CD4-positive, alpha-beta T cell treated with Interleukin-17A for 4 hours (primary cell): ENCODE measurements at places on chromosomes 6 and 20.
A peak's percentile ranks its signal among the peaks of the same experiment; 100 is the strongest.

- no peak for DNase-seq
Observed at GRCh38 chr6:30939473-30939872, 1.3 kb upstream of the MUCL3 start.

DNA sequence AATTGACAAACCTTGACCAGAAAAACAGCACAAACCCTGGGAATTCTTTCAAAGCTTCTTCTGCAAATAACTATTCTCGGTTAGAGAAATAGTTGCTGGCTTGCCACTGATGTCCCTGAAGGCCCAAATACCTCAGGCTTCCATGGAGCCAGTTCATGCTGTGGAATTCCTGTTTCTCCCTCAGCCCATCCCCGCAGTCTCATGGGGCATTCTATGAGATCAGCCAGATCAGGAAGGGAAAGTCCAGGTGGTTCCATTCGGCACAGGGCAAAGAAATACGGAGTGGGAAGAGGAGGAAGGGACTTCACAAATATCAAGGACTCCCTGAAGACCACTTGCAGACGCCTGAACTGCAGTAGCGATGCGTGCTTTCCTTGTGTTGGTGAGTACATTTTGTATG, 63.3 kb downstream of the MYLK4 start:
- DNase-seq: no peak

DNA sequence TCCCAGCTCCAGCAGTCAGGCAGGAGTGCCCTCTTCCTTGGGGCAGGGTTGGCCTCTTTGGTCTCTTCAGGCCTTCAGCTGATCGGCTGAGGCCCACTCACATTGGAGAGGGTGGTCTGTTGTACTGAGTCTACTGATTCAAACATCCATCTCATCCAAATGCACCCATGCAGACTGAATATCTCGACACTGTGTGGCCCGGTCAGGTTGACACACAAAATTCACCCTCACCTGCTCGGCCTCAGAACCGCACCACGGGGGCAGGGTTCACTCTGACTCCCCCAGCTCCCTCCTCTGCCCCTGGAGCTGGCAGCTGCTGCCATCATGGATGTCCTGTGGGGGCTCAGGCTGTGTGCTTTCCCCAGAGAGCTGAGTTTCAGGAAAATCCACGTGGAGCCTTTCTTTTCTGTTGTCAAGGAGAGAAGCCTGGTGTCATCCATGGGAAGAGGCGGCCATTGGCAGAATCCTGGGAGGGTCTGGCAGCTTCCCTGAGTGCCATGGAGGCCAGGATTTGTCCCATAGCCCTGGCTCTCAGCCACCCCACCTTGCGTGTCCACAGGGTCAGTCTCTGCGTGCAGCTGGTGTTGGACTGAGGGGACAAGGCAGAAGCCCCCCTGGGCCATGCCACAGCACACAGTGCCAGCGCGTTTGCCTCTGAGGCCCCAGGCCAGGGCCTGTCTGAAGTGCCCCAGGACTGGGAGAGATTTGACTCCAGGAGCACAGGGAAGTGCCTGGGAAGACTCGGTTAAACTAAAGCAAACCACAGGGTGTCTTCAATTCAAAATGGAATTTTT, 114.1 kb downstream of the ERMARD start:
- DNase-seq: no peak

DNA sequence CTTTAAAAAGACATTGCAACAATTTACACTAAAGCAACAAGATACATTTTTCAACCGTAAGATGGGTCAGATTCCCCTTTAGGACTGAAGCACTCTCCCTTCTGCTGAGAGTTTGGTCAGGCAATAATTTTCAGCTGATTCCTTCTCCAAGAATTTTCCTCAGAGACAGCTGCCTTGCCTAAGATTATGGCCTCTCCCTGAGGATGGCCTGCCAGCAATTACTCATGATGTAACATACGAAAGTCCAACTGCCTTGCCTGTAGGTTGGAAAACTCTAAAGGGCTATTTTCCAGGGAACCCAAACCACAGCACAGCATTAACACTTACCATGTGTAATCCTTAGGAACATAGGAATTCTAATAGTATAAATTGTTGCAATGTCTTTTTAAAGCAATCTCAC, 229.1 kb upstream of the FLRT3 start:
- DNase-seq: no peak

DNA sequence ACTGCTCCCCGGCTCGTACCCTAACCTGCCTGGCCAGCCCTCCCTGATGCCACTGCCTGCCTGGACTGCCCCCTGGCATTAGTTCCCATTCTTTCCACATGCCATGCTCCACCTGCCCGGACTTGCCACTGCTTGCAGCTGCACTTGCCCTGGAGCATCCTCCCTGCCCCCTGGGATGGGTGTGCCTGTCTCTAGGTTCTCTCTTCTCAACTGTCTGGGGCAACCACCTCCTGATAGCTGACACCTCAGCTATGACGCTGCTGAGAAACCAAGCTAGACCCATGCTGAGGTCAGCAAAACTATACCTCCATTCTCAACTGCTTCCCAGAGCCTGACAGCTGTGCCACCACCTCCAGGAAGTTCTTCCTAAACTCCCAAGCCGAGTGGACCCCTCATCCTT, 72.1 kb downstream of the PERP start:
- DNase-seq: no peak

- DNase-seq: no peak
Observed at GRCh38 chr6:90668141-90668540, 81.3 kb upstream of the MAP3K7 start.

GRCh38 chr6:36129941-36130666, at the start of gene MAPK13:
Gene MAPK13 (plus strand): TSS chr6:36130513. CDS start chr6:36130583, 70 bp downstream.
- peak; percentile 55 for DNase-seq

GRCh38 chr6:142833054-142833453, 111.9 kb downstream of the HIVEP2 start:
- DNase-seq: peak; percentile 57

DNA sequence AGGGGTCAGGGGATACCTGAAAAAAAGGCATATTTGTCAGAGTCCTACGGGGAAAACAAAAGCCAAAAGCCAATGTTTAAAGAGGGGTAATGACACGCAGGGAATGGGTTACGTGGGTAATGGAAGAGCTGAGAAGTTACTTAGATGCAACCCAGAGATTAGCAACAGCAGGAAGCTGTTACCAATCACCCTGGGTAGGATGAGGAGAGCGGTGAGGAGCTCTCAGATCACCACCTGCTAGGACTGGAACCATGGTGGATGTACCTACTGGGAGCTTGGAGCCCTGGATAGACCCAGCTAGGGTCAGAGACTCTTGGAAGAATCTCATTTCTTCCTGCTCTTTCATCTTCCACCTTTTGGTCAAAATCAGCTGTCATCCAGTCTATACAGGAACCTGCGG, 51.2 kb upstream of the RNF24 start:
- DNase-seq: no peak

- DNase-seq: no peak
Observed at GRCh38 chr6:114195631-114196403, 147.0 kb downstream of the HS3ST5 start.

DNA sequence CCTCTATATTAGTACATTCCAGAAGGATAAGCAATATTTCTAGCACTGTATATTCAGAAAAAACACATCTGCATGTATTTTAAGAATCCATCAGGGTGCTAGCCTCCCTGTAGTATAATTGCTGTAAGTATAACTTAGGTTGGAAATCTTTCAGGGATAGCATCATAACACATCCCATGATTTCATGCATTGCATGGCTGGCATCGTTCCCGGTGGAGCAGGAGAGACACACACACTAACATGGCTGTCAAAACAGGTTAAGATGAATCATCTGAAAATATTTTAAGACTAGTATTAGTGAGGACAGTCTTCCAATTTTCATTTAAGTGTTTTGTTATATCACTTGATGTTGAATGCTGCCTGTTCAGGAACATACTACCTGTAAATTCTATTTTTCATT, 32.1 kb upstream of the CENPW start:
- no peak for DNase-seq

GRCh38 chr20:34887023-34887422, 10.6 kb downstream of the ACSS2 start:
- DNase-seq: no peak

GRCh38 chr6:134630508-134631121, 312.7 kb upstream of the SGK1 start:
- no peak for DNase-seq

DNA sequence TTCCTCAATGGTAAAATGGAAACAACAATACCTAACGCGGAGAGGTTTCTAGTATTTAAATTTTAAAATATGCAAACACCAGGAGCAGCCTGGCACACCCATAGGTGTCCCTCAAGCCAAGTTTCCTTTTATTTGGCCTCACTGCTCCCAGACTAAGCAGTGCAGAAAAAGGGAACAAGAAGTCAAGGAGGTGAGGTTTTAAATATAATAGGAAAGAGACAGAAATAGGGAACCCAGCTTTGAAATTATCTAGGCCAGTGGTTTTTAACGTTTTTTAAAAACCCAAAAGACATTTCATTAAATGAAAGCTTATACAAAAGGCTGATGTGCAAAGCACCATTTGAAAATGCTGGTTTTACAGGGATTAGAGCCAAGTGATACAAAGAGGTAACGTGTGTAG, 109.6 kb downstream of the SLC22A3 start:
- DNase-seq: no peak

- no peak for DNase-seq
Observed at GRCh38 chr6:165826487-165827189, 163.6 kb upstream of the PDE10A start.

- no peak for DNase-seq
Observed at GRCh38 chr6:138103871-138104270, 3.3 kb downstream of the PERP start.

GRCh38 chr6:124671324-124671723, 290.9 kb upstream of the RNF217 start:
- no peak for DNase-seq

DNA sequence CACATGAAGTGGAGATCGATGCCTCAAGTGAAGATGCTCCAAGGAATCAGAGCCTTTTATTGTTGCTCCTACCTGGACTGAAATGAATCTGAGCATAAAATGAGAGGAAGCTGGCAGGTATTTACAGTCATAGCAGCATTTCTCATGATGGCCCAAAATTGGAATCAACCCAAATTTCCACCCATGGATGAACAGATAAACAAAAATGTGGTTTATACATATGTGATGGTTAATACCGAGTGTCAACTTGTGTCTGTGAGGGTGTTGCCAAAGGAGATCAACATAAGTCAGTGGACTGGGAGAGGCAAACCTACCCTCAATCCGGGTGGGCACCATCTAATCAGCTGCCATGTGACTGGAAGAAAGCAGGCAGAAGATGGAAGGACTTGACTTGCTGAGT, 178.2 kb downstream of the PTPRT start:
- no peak for DNase-seq

DNA sequence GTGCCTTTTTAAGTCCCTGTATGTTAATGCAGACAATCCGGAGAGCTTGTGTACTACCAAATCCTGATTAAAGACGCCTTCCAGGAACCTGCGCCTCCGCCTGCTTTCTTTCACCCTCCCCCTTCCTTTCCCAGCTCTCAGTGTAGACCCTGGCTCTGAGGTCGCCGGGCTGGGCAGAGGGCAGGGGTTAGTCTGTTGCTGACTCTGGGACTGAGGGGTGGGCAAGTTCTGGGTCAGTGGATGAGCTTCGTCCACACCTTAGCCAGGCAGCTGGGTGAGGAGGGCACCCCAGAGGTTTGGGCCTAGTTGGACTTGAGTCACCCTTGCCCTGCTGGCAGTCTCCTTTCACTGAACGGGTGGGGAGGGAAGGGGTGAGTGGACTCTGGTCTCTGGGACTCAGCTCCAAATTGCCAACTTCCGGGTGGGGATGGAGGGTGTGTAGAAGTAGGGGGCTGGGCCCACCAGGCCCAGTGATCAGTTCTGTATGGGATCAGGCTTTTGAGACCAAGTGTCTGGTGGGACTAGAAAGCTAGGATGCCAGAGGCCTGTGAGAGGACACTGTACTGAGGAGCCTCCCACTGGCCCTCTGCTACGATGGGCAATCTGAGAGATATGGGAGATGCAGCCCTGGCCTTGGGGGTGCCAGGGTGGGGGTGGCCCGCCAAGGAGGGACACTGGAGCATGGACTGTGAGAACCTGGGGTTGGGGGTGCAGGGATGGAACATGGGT, 21.3 kb upstream of the SLC22A7 start:
- no peak for DNase-seq

GRCh38 chr6:16939839-16940238, 162.0 kb upstream of the STMND1 start:
- DNase-seq: no peak

DNA sequence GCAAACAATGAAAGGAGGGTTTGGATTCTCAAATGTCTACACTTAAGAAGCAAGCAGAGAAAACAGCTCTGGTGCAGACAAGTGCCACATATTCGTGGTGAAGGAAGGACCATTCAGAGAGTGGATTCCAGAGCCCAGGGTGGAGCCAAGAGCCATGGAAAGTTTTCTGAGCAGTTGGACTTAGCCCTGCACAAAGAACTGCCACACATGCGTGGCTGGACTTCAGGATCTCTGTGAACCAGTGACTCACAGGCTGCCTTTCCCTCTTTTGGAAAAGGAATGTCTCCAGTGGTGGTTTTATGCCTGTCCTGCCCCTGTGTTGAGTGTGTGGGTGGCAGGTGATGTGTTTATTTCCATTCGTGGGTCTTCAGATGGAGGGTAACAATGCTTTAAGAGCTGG, 489.5 kb downstream of the CDH26 start:
- no peak for DNase-seq

DNA sequence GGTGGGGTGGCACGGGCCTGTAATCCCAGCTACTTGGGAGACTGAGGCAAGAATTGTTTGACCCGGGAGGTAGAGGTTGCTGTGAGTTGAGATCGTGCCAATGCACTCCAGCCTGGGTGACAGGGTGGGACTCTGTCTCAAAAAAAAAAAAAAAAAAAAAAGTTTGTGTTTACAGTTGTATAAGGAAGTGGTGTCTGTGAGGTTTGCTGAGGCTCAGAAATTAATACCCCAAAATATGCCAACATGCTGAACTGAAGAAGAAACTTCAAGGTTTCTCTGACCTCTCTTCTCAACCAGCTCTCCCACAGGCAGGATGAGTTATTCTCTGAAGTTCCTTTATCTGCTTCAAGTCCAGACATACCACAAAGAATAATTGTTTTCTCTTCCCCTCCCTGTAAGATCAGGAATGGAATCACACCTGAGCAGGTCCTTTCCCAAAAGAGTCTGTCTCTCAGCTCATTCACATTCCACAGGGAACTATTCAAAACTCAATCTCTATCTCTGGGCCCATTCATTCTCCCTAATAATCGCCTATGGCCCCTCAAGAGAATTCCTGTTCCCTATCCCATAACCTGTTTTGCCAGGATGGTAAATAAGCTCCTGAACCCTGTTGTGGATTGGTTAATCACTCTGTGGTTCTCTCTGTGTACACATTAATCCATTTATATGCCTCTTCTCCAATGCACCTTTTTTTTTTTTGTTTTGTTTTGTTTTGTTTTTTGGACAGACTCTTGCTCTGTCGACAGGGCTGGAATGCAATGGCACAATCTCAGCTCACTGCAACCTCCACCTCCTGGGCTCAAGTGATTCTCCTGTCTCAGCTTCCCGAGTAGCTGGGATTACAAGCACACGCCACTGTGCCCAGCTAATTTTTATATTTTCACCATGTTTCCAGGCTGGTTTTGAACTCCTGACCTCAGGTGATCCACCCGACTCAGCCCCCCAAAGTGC, 17.4 kb upstream of the KIFC1 start:
- no peak for DNase-seq
